BJ (cell line): ENCODE measurements at places on chromosomes 6 and 20.

DNA sequence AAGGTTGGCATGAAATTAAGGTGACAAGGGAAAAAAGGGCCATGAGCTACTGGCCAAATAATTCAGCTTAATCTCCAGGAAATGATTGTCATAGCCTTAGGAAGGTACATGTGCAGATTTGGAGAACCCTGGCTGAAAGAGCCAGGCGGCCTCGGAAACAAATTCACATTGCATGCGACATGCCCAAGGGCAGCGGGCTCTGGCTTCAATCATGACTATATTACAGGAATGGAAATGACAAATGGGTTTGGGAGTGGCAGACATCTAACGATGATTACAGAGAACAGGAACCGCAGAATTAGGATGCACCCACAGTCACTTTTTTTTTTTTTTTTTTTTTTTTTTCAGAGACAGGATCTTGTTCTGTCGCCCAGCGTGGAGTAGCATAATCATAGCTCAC lies 112.4 kb upstream of the SALL4 start:
- no peak for DNase-seq

DNA sequence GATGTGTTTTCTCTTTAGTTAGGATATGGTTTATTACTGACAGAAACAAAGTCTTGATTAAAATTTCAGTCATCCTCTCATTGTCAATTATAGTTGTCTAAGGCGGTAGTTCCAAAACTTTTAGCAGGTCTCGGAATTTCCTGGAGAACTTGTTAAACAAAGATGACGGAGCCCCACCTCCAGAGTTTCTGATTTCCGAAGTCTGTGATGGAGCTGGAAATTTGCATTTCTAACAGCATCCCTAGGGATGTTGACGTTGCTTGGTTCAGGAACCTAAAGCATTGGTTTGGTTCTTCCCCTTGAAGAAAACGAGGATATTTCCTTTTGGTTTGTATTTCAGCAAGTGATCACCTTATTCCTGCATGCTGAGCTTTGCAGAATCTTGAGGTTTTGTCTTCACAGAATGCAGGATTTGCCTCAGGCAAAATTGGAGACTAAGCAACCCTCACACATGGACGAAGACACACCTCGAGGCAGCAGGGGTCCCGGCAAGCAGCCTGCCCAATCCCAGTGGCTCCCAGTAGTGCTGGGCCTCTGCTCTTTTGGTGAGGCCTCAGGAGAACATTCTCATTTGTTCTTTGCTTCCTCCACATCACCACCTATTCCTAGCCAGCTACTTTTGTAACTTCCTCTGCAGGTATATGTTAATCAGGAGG lies 187.1 kb upstream of the PHACTR1 start:
- DNase-seq, result no peak

GRCh38 chr20:24979036-24979960 lies 13.3 kb downstream of the APMAP start:
- DNase-seq, result no peak

GRCh38 chr6:129440691-129441090 lies 269.3 kb downstream of the ARHGAP18 start:
- peak; percentile 4 for DNase-seq

DNA sequence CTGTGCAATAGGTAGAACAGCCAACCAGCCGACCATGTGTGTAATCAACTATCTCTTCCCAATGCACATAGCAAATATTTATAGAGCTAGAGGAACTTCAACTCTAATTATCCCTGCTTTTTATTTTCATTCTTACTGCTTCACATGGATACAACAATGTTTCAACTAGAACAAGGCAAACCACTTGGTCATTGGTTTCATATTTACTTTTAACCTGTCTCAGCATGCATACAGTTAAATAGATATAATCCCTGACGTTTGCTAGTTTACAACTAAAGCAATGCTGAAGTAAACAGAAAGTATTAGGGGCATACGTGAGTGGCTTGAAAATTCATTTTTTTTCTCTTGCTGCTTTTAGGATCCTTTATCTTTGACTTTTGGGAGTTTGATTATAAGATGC lies 318.5 kb upstream of the MAP3K7 start:
- no peak for DNase-seq

DNA sequence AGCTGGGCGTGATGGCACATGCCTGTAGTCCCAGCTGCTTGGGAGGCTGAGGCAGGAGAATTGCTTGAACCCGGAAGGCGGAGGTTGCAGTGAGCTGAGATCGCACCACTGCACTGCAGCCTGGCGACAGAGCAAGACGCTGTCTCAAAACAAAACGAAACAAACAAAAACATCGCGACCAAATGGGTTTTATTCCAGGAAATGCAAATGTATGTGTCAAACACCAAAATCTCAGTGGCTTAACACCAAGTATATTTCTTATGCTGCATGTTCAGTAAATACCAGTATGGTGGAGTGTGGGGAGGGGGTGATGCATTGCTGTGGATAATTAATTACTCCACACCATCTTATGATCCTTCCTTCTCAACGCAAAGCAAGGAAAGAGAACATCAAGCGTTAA lies 28.1 kb downstream of the ACTR5 start:
- DNase-seq, result no peak

- no peak for DNase-seq
These were observed 1.3 kb downstream of the SRF start for GRCh38 chr6:43172104-43173007.

GRCh38 chr6:89977808-89978748 lies 83.8 kb downstream of the GJA10 start:
- peak; percentile 26 for DNase-seq

DNA sequence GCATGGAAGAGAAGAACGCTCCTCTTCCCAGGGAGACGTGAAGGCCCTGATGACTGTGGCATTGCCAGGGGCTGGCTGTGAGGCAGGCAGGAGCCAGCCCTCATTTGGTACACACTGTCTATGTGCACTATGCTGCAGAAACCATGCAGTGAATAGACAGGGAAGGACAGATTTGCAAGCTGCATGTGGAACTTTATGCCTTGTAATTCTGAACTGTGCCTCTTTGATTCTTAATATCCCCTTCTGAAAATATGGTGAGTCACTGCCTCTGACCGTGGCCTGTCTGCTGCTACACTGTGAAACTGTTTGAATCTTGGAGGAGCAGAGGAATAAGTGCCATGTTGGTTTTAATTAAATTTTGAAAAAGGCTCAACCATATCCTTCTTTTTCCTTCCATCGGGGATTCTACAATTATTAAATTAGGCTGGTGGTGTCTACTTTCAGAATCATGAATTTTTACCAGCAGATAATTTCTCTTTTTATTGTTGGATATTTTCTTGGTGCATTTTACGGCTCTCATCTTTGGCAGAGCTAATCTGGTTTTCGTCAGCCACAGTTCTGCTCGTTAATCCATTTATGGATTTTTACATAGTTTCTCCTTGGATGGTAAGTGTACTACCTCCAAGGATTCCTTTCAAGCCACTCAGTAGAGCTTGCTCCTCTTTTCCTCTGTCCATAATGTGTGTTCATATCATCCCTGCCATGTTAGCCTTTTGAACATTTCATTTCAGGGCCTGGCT lies 301.0 kb upstream of the SLC35B3 start:
- DNase-seq, result no peak

DNA sequence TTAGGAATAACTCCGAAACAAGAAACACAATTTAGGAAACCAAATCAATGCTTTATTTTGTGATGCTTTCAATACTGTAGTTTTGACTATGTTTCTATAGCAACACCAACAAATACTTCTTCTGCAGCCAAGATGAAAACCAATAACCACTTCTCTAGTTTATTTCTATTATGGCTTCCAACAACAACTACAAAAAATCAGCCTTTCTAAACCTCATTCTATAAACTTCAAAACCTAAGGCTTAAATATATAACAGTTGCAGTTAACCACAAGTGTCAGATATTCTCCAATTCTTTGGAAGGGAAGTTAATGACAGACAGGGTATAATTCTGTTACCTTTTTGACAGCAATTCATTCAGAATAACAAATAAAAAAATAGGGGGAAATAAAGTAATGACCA lies 80.9 kb downstream of the EPB41L2 start:
- DNase-seq, result no peak

DNA sequence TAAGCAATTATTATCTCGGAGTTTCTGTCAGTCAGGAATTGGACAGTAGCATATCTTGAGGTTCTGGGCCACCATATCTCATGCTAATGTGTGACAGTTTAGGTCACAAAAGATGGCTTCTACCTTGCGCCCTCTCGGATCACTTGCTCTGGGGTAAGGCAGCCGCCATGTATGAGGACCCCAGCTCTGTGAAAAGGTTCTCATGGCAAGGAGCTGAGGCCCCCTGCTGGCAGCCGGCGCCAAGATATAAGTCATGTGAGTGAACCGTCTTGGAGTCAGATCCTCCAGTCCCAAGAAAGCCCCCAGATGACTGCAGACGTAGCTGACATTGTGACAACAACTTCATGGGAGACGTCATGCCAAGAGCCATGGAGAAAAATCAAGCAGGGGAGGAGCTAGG lies 670.8 kb downstream of the KIF16B start:
- no peak for DNase-seq
